ENCODE measurements at places on chromosomes 2 and 18. TPM values are rescaled to one million over a fixed set of nuclear protein-coding genes. Genes with fewer than 3 reads are reported as not detected.

NDC80 gene
- total RNA-seq, result 0.28 TPM

CENPA gene
- total RNA-seq, result 0.71 TPM

MSH6 gene
- total RNA-seq, result 26.1 TPM

MREG gene
- total RNA-seq, result 0.82 TPM

GRCh38 chr2:127673291-127674069 is 1.9 kb downstream of the LIMS2 start:
- DNase-seq, result no peak

- peak; percentile 79 for DNase-seq
Observed at GRCh38 chr2:127681288-127681804, 6.0 kb upstream of the LIMS2 start.

DNA sequence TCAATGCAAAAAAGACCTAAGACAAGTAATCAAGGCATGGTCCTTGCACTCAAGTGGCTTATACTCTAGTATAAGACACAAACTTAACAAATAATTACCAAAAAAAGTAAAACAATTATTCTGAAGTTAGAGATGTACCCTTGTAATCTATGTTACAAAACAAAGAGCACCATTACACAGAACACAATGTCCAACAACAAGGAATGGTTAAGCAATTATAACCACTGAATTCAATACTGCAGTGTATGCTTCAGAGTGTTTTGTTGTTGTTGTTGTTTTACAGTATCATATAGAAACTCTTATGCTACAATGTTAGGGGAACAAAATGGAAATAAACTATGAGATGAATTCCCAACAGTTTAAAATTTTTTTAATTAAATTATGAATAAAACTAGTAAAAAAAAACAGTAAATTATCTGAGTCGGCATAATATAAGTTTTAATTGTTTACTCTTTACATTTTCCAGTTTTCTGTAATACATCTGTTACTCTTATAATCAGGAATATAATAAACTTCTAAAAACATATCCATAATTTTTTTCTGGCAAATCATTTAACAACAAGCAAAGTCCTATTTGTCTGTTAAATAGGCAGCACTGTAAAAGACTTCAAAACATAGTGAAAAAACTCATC is 29.2 kb downstream of the ROCK2 start:
- DNase-seq, result no peak

- DNase-seq, result no peak
Observed at GRCh38 chr2:240353944-240354343, 81.5 kb upstream of the GPC1 start.

- no peak for DNase-seq
Observed at GRCh38 chr2:26511466-26511865, 33.5 kb upstream of the OTOF start.

DNA sequence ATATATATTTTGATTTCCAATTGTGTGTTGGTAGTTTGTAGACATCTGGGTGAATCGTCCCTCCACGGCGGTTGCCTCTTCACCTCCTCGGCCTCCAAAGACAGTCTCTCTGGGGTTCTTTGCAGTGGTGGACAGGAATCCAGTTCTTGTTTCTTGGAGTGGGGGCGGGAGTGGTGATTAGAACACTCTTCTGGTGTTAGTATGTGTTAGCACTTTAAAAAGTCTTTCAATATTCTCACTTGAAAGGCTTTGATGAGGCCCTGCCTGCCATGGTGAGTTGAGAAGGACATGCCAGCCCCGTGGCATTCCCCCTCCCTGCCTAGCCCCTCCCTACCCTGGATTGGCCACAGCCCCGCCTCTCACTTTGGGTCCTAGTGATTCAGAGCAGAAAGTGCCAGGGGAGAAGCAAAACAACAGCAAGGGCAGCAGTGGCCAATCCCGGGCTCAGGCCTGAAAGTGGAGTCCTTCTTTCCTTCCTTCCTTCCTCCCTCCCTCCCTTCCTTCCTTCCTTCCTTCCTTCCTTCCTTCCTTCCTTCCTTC is 316.8 kb upstream of the HS6ST1 start:
- DNase-seq, result no peak
